ENCODE measurements at places on chromosomes 6 and 20.

GRCh38 chr6:32947552-32948465 lies 5.1 kb downstream of the HLA-DMA start:
- DNase-seq = peak; percentile 42

GRCh38 chr6:81075974-81076373 lies 676.5 kb downstream of the TENT5A start:
- DNase-seq = no peak

- DNase-seq = no peak
These were observed 56.7 kb upstream of the TNFRSF21 start for GRCh38 chr6:47366335-47366890.

DNA sequence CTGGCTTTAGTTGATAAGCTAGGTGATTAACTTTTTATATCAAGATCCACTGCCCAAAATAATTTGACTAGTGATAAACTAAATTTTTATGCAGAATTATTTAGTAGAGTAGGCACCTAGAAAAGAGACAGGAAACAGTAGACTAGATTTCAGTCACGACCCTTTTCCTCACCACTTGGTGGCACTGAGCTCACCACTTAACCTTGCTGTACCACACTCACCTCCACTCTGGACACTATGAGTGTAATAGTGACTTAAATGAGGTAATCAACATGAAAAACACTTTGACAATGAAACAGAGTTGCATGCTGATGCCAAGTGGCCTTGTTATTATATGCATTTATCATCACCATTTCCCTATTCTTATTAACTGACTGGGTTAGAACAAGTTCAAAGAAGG lies 730.4 kb downstream of the KIF16B start:
- peak; percentile 32 for DNase-seq

GRCh38 chr20:44576297-44576696 lies 6.1 kb upstream of the PKIG start:
- DNase-seq = peak; percentile 70

- no peak for DNase-seq
These were observed 4.5 kb downstream of the BCAS4 start for GRCh38 chr20:50799176-50799889.
